ENCODE measurements at places on chromosomes 16 and 17.

DNA sequence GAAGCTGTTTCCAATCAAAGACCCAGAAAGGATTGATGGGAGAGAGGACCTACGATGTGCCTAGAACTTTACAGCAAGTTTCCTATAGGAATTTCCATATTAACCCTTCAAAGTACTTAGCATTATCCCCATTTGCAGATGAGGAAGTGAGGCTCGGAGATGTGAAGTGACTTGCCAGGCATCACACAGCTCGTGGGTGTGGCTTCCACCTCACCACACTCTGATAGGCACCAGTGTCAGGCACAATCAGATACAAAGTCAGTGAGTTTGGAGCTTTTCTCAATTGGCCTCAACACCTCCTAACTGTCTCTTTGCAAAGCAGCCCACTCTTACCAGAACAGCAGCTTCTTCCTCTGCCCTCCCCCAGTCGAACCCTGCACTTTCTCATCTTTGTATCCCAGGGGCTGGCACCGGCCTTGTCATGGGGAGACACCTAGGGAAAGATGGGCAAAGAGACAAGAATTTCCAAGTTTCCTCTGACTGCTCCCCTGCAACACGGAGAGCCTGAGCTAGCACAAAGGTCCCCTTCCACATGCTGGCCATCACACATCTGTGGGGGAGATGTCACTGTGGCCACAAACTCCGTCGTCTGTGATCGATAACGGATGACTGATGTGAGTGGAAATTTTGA lies 37.4 kb upstream of the CCL1 start:
- no peak for DNase-seq

DNA sequence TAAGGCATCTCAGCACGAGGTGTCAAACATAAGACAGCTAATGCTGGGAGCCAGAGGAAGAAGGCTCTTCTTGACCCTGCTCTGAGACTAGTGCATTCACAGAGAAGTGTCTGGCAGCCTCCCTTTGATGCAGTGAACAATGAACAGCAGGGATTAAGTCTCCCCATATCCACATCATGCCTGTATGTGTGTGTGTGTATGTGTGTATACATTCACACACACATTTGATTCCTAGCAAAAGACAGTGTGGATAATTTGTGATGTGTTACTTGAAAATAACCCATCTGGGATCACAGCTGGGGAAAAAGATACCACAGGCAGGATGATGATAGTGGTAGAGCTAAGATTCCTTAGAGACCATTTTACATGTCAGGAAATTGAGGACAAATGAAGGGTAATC lies 485.9 kb upstream of the GOT2 start:
- no peak for DNase-seq

DNA sequence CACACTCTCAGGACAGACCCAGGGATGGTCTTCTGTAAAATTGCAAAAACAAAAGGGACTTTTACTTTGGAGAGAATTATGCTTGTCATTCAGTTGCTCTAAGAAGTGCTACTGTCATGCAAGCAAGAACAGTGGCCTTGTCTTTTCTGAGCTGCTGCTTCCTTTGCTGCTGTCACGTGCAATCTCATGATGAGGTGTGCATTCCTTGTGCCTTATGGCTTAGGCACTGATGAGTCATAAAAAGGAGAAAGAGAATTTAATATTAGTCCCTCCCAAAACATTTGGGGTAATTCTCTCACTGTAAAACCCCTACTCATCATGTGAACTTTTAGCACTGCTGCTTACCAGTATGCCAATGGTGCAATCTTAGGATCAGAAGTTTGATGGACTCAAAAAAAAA lies 2051.3 kb downstream of the TP53TG3F start:
- DNase-seq: no peak

- DNase-seq: no peak
Measured at GRCh38 chr17:21351366-21352065, 24.6 kb upstream of the KCNJ12 start.

GRCh38 chr16:57239107-57239506 lies 6.0 kb upstream of the ARL2BP start:
- DNase-seq: no peak

DNA sequence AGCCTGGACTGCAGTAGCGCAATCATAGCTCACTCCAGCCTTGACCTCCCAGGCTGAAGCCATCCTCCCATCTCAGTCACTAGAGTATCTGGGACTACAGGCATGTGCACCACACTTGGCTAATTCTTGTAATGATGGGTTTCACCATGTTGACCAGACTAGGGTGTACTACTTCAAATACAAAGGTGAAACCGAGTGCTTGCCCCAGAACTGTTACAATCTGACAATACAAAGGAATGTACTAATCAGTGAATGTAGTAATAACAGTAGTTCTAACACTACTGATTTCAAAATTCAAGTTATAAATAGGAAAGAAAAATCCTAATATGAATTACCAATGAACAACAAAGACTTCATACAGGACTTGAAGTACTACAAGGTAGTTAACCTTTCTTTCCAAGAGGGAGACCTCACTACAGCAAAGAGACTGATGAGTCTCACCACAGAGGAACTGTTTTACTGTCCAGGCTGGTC lies 24.4 kb downstream of the CRK start:
- no peak for DNase-seq

- no peak for DNase-seq
Measured at GRCh38 chr17:835263-835662, 53.1 kb downstream of the MRM3 start.

All from activated naive CD4-positive, alpha-beta T cell treated with anti-CD3 and anti-CD28 coated beads, Interleukin-2, amount 50 U/mL, for 16 hours (primary cell).